ENCODE measurements at places on chromosomes 13 and 19. TPM values are rescaled to one million over a fixed set of nuclear protein-coding genes. Genes with fewer than 3 reads are reported as not detected.

The ACP5 gene
- total RNA-seq = 0.43 TPM

The IFNL1 gene
- total RNA-seq = not detected

The CGB8 gene
- total RNA-seq = not detected

The SCN1B gene
- 3.2 TPM for total RNA-seq

The SPACA4 gene
- total RNA-seq = not detected

The KIR2DL3 gene
- total RNA-seq = not detected

The PCDH17 gene
- total RNA-seq = 0.86 TPM

The SDHAF1 gene
- 15.5 TPM for total RNA-seq

The OR4F17 gene
- 0.32 TPM for total RNA-seq

The ZNF90 gene
- total RNA-seq = 0.97 TPM

The STXBP2 gene
- total RNA-seq = 4.2 TPM

The PPM1N gene
- 2.3 TPM for total RNA-seq

The C13orf42 gene
- total RNA-seq = not detected
